CMK (cell line): ENCODE measurements at places on chromosomes 4 and X.

DNA sequence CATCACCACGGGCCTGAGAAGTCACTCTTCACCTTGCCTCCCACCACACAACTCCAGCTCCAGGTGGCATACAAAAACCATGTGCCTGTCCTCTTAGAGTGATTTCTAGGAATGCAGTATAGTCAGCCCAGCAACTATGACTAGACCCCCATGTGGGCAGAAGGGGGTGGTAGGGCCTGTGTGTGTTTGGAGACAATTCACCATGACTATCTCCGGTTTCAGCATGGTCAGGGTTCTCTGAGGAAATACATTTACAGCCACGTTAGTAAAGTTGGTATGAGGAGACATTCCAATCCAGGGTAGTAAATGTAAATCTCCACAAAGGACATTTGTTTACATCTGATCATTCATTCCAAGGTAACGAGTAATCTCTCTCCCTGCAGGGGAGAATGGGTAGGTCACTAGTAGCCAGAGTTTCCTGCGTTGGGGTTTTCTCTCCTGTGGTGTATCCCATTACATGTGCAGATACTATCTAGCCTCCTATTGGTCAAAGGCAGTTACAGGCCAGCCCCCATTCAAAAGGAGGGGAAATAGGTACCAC, 4.2 kb upstream of the MTMR1 start:
- no peak for DNase-seq

- no peak for DNase-seq
Measured at GRCh38 chr4:52643785-52644244, 15.3 kb downstream of the USP46 start.

DNA sequence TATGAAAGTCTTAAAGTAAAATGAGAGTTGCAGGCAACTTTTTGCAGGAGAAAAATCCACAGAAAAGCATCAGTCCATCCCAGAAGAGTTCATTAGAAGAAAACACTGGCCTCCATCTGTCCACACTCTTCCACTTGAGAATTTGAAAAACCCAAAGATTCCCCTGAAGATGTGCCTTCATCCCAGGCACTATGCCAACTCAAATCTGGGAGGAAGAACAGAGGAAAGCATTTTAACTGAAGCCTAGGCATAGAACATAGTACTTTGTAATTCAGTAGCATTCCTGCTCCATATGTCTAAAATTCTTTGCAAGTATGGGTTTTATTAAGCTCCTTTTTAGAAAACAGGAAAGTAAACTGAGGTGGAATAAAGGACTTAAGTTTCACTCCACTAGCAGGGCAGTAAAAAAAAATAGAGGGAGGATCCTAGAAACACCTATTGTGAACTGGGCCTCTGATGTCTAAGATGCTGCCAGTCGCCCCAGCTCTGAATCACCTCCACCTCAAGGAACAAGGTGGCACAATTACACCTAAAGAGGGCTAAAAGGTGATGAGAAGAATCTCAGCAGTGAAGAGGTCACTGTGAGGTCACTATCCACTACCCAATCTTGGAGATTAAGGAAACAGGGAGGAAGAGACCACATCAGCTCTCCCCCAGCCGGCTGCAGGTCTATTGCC, 141.9 kb upstream of the FAM241A start:
- DNase-seq, result no peak

DNA sequence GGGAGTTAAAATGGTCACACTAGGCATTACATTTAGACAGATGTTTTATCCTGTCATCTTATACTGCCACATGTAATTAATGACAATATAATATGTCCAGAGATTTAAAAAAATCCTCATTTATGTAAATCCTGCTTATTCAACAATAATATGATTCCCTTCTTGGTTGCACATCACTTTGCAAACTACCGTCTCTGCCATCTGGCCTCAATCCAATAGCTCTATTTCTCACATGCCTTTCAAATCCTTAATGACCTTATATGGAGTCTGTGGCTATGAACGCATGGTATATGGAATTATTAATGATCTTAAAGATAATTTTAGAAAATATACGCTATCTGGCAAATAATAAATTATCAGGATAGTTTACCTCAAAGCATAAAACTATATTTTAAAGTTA, 144.5 kb downstream of the NPNT start:
- DNase-seq, result no peak

DNA sequence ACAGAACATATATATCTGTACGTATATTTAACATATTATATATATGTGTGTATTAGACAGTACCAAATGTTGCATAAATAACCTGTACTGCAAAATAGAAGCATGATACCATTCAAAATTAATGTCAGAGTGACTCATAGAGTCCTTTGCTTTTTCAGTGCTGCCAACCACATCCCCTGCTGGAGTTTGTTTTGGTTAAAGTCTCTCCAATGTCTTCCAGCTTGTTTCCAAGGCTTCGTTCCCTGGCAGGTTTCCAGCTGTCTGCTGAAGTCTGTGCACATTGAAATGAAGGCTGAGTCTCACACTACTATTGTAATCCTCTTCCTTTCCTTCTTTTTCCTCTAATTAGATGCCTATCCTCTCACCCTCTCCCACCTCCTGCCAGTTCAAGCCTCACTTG, 14.9 kb downstream of the NRK start:
- no peak for DNase-seq

DNA sequence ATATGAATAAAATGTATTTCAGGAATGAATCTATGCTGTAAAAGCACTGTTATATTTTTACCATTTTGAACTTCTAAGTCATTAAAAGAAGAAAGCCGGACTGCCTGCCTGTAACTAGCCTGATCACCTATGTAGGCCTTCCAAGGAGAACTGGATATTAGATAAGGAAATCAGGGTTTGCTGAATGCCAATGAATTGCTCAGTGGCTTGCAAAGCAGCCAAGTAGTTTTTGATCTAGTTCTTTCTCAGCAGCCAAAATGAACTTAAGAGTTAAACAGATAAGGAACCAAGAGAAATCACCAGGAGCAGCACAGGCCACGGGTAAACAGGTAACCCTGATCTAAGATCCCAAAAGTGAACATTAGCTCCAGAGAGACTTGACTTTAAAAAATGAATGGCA, 3.3 kb downstream of the ANXA5 start:
- DNase-seq, result no peak
